ENCODE measurements at places on chromosomes 16 and 17.

DNA sequence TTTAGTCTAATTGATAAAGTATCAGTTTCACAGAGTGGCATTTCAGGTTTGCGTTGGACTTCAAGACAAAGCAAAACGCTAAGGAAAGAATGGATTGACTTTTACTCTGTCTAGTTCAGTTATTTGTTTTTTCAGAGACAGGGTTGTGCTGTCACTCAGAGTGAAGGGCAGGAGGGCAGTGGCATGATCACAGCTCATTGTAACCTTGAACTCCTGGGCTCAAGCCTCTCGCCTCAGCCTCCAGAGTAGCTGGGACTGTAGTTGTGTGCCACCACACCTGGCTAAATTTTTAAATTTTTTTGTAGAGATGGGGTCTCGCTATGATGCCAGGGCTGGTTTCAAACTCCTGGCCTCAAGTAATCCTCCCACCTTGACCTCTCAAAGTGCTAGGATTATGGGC, 86.4 kb downstream of the CACNG1 start:
- DNase-seq = no peak

GRCh38 chr16:83661656-83662055, 146.1 kb upstream of the HSBP1 start:
- DNase-seq = no peak

DNA sequence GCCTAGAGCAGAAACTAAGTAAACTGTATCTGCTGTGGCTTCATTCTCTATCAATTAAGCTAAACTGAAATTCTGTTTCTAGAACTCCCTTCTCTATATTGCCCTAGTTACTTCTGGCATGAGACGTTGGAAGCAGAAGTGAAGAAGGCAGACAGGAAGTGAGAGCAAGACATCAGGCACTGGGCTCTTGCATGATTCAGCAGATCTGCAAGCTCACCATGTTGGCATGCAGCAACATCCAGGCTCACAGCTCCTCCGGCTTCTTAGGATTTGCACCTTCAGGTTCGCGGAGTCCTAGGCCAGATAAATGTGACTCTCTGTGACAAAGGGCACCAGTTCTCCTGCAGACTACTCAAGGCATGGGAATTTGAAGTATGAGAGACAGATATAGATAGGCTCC, 148.3 kb downstream of the CDH8 start:
- no peak for DNase-seq

- no peak for DNase-seq
Observed at GRCh38 chr17:70310221-70310672, 140.9 kb downstream of the KCNJ2 start.

- DNase-seq = no peak
Observed at GRCh38 chr17:42050393-42051012, at the start of gene C17orf113. Gene C17orf113 (minus strand): TSS chr17:42050601. CDS start chr17:42043376, 7,225 bp downstream.

- DNase-seq = no peak
Observed at GRCh38 chr17:80925688-80926335, 65.8 kb upstream of the CHMP6 start.

DNA sequence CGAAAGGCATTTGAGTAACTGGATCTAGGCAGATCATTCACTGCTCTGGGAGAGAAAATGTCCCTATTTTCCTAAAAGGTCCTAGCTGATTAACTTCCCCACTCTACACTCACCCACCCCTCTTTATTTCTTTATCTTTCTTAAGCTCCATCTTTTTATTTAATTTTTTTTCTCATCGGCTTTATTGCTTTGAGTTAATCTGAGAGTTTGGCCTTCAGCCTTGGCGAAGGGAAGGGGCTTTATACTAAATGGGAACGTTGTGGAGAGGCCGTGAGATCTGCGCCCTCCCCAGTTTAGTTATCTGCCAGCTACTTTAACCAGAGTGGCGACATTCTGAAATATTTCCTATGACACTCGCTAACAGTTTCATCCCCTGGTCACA, 882 bp upstream of the TOX3 start:
- no peak for DNase-seq

DNA sequence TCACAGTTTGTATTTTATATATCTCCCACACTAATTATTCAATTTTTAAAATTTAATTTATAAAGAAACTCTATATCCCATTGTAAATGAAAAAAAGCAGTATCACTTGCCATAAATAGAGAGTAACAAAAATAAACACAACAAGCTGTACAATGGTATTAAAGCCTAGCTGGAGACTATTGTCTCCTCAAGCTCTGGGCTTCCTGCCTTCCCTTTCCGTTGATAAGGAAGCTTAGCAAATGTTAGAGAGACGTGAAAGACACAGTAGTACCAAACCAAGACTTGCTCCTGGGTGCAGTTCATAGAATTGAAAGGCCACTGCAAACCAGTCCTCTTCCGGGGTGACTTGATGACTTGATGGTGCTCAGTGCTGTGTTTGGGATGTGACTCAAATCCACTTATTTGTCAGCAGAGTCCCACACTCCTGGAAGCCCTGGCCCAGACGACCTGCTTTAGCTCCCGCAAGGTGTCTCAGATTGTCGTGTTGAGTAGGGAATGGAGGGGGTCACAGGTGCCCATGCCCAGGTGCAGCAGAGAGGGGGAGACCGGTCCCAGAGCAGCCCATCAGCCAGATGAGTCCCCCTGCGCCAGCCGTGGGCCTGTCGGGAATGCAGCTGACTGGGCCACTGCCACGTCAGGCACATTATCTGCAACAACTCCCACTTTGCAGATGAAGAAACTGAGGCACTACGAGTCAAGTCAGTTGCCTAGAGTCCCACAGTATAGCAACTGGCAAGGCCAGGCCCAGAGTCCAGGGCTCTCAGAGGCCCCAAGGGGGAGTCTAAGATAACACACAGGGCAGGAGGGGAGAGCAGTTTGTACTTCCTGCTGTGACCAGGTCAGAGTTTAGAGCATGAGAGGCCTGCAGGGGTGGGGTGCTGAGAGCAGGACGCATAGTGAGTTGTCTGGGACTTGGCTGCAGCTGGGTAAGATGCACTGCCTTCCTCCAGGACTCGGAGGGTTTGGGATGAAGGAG, 40.5 kb downstream of the PSME3IP1 start:
- no peak for DNase-seq

DNA sequence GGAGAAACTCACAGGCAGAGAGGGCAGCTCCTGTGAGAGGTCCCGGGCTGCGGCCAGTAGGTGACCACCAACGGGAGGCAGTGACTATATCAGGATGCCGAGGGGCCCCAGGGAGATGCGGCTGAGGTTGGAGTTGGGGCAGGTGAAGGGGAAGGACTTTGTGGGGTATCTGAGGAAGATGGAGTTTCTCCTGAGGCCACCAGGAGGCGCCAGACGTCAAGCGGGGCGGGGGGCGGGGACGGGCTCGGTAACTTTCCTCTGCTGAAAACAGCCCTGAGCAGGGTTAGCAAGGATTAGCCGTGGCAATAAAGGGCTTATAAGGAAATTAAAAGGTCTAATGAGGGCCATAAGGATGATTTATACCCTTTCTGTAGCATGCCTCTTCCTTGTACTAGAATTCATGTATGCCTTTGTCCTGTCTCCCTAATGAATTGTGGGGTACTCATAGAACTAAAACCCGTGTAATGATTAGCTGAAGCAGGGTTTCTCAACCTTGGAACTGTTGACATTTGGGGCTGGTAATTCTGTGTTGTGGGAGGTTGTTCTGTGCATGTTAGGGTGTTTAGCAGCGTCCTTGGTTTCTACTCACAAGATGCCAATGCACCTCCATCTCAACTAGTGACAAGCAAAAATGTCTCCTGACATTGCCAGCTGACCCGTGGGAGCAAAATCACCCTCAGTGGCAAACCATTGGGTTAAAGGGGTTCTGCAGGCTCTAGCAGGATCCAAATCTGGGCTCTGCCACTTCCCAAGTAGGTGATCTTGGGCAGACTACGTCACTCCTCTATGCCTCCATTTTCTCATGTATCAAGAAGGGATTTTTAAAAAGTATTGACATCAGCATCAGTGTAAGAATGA, 74.8 kb upstream of the GRIN2A start:
- no peak for DNase-seq

- DNase-seq = no peak
Observed at GRCh38 chr17:49093131-49093530, 39.4 kb upstream of the B4GALNT2 start.

GRCh38 chr16:16027728-16028310, 78.4 kb downstream of the ABCC1 start:
- DNase-seq = no peak

GRCh38 chr16:10466861-10467260, 81.0 kb downstream of the ATF7IP2 start:
- DNase-seq = no peak

Data from ascending aorta (tissue), 2 donors.